Right lung (tissue), 10 donors: ENCODE measurements at places on chromosomes 12 and 14.

- no peak for DNase-seq
Measured at GRCh38 chr12:57138526-57139272, 8.7 kb downstream of the LRP1-AS start.

DNA sequence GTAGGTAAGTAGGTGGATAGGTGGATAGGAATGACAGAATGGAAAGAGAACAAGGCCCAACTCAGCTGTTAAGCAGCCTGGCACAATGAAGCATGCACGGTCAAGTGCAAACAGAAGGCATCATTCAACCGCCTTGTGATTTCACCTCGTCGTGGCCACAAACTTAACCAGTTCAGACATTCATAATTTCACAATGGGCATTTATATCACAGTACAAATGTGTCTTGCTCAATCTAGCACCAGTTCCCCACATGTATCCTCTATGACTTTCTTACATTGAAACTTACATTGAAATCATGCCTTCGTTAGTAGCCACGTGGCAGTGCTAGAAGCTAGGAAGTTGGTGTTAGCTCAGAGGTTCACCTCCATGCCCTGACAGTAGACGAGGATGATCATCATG lies 207.5 kb downstream of the ETV6 start:
- no peak for DNase-seq

GRCh38 chr12:99271071-99271470 lies 376.5 kb upstream of the GARIN6 start:
- no peak for DNase-seq

DNA sequence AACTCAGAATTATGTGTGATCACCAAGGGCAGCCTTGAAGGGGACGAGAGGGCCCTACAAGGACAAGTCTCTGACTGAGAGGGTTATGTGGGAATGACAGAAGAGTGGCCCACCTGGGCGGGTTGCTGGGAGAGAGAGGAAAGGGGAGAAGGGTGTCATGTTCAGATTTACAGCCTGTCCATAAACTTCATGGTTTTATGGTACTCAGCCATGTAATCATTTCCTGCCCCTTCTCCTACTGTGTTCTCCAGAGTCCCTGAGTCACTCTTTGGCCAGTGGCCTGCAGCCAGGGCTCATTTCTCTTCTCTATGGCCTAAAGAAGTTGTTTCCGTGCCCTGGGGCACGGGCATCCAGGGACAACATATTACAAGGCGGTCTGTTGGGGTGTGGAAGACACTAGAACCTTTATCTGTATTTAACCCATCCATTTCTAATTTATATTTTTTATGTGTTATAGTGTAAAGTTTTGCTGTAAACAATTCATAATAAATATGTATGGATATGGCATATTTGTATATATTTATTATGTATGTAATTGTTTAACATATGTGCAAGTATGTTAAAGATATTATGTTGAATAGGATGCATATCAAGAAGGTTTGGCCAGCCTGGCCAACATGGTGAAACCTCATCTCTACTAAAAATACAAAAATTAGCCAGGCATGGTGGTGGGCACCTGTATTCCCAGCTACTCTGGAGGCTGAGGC lies 26.9 kb downstream of the DDX47 start:
- DNase-seq, result no peak

- DNase-seq, result no peak
Measured at GRCh38 chr12:41784957-41785356, 359.7 kb downstream of the GXYLT1 start.

DNA sequence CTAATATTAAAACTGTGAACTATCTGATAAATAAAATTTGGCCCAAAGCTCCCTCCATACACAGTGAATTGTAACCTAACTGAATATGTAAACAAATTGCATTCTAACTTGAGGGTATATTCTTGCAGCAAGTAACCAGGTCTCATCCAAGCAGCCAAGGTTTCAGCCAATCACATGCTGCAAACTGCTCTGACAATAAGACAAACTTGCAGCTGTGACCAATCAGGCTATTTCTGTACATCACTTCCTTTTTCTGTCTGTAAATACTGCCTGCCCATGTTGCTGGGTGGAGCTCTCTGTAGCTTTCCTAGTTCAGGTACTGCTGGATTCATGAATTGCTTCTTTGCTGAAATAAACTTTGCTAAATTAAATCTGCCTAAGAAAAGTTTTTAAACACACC lies 499.0 kb downstream of the GALC start:
- DNase-seq, result no peak

GRCh38 chr14:44142006-44142405 lies 365.1 kb downstream of the FSCB start:
- no peak for DNase-seq

- no peak for DNase-seq
Measured at GRCh38 chr14:35046751-35047536, 872 bp downstream of the FAM177A1 start.

DNA sequence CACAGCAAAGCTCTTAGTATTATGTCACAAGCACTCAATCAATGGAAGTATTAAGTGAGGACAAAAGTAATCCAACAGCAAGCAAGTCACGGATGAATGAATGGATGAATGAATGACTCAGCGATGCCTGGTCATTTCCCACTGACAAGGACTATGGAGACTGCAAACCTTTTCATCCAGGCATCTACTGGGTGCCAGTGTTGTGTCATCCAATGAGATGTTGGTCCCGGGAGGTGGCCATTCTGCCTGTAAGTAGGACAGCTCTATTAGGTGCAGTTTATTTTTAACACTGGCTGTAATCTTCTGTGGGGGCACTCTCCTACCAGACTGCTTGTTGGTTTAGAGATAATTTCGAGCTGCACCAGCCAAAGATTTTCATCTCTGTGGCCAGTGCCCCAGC lies 39.4 kb downstream of the STAB2 start:
- no peak for DNase-seq

GRCh38 chr12:56599797-56600196 lies 30.3 kb downstream of the BAZ2A start:
- DNase-seq, result no peak

DNA sequence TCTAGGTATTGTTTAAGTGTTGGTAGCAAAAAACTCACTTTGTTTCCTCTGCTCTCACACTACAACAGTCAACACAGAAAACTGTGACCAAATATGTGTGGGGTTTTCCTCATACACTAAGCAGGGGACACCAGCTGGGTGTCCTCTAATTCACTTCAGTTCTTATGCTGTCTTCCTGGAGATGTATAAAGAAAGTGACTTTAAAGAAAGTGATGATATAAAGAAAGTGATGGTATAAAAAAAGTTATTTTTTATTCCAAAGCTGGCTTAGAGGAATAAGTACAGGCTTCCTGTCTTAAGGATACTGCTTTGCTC lies 31.4 kb downstream of the TDP1 start:
- peak; percentile 29 for DNase-seq

DNA sequence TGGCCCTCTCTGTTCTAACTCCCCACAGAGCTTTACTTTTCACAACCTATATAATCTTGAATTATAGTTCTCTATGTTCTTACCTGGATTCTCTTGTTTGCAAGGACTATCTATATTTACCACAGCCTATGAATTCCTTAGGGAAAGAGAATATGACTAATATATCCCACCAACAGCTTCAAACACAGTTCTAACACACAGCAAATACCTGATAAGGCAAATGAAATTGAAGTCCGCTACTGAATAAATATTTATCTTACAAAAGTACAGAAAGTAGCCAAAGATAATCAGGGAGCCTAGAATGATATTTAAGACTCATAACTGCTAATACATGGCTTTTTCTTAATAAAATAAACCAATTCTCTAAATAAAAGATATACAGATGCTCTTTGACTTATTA lies 165.1 kb downstream of the C12orf42 start:
- DNase-seq, result no peak

DNA sequence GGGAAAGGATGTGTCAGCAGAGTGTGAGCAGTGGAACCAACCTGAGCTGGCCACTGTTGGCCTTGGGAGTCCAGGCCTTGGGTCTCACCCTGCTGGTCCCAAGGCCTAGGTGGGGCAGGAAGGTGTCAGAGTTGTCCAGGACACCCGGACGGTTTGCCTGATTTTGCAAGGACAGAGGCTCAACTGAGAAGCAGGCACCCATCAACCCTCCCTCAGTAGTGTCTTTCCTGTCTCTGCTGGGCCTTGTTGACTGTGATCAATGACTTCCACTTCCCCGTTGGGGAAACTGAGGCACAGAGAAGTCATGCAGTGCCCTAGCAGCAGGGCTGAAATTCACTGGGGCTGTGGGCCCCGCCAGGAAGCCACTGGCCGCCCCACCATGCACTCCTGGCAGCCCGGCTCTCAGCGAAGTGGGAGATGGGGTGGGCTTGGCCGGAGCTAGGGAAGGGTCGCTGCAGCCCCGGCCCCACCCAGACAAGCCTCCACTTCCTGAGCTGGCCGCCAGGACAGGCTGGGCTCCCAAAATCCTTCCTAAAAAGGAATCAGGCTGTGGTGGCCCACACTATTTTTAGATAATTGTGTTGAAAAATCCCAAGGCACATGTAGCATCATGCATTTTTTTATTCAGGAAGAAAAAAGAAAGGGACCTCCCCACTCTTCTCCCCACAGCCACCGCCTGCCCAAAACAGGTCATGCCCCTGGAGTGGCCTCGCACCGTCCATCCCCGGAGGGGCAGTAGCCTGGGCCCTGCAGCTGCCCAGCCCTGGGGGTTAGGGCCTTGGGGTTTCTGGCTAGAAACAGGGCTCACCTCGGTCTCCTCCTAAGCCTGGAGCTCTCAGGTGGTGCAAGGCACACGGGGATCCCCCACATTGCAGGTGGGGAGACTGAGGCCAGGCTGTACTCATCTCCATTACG lies 127.4 kb downstream of the CALM1 start:
- no peak for DNase-seq

GRCh38 chr12:127304751-127305725 lies 961.9 kb upstream of the TMEM132C start:
- no peak for DNase-seq

DNA sequence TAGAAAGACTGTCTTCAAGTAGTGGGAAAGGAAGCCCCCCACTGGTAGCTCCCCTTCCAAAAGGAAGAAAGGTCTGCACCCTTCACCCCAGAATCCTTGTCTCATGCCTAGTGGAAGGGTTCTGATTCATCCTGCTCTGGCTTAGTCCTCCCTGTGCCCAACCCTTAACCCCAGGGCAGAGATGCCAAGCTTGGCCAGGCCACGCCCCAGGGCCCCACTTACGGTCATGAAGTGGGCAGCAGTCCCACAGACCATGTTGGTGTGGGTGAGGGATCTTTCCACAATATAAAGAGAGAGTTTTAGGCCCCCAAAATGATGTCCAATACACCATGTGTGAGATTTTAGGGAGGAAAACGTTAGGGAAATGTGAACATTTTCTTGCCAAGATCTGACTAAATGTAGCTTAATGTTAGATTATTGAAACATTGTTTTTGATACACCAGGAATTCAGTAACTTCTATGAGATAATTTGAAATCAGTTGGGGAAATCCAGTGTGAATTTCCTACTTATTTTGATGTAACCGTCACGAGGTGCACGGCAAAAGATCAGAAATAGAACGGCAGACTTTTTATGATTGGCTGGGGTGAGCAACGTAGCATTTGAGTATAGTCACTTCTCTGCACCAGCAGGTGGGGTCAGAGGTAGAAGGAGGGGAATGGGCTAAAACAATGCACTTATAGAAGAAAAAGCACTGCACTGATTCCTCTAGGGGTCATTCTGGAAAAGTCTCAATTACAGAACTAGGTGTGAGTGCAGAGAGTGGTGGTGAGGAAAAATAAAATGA lies 8.2 kb upstream of the SSPN start:
- no peak for DNase-seq

GRCh38 chr14:95677179-95677835 lies 8.9 kb upstream of the TCL1B start:
- no peak for DNase-seq

DNA sequence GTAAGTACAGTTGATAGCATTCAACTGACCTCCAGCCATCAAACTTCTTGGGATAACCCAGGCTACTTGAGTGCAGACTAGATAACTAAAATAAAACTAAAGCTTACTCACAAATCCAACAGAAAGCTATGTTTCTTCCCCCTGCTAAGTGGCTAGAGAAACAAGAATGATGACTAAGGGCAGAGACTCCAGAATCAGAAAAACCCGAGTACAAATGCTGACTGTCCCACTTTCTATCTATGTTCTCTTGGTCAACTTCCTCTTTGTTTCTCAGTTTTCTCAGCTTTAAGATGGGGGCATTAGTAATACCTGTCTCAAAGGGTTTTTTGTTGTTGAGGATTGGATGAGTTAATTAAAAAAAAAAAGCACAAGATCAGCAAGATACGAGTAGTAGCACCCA lies 6.1 kb upstream of the NUAK1 start:
- DNase-seq, result no peak

GRCh38 chr14:92958373-92959188 lies 35.6 kb downstream of the CHGA start:
- DNase-seq, result no peak

- peak; percentile 59 for DNase-seq
Measured at GRCh38 chr12:76037130-76038103, 5.8 kb upstream of the PHLDA1 start.

- no peak for DNase-seq
Measured at GRCh38 chr12:50186681-50187080, 19.5 kb upstream of the CERS5 start.

DNA sequence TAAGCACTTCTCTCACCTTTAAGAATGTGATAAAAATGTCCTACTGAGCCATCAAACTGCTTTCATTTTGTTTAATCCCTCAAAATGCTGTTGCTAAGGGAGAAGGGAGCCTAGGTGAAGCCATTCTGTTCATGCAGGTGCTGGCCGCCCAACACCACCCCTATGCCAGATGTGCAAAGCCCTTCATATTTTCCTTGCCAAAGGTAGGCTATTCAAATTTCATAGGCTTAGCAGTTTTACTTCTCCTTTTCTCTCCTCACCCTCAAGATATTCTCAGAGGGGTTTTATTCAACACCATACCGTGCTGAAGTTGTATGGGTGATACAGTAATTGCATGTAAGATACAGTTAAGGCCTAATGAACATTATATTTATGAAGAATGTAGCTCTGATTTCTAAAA lies 461.7 kb downstream of the GXYLT1 start:
- DNase-seq, result no peak

DNA sequence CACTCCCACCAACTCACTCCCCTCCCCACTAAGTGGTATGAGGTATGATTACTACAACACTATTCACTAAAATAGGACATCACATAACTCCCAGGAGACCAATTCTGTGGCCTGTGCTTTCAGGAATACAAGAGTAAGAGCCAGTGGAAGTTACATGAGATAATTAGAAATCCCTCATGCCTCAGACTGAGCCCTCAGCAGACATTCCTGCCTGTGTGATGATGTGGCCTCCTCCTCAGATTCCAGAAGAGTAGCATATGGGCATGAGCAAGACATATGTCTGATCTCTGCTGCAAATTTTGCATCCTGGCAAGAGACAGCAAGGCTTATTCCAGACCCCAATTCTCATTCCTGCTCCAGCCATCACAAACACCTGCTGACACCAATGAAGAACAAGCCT lies 46.0 kb upstream of the BMP4 start:
- DNase-seq, result no peak

- DNase-seq, result no peak
Measured at GRCh38 chr12:89567691-89568239, 41.9 kb upstream of the POC1B start.

- DNase-seq, result no peak
Measured at GRCh38 chr14:53767566-53767965, 189.1 kb downstream of the BMP4 start.

GRCh38 chr14:55074662-55075061 lies 23.2 kb downstream of the MAPK1IP1L start:
- DNase-seq, result no peak
